ENCODE measurements at places on chromosomes 5 and 9.

GRCh38 chr9:131706608-131706970, 33.3 kb downstream of the RAPGEF1 start:
- no peak for DNase-seq

DNA sequence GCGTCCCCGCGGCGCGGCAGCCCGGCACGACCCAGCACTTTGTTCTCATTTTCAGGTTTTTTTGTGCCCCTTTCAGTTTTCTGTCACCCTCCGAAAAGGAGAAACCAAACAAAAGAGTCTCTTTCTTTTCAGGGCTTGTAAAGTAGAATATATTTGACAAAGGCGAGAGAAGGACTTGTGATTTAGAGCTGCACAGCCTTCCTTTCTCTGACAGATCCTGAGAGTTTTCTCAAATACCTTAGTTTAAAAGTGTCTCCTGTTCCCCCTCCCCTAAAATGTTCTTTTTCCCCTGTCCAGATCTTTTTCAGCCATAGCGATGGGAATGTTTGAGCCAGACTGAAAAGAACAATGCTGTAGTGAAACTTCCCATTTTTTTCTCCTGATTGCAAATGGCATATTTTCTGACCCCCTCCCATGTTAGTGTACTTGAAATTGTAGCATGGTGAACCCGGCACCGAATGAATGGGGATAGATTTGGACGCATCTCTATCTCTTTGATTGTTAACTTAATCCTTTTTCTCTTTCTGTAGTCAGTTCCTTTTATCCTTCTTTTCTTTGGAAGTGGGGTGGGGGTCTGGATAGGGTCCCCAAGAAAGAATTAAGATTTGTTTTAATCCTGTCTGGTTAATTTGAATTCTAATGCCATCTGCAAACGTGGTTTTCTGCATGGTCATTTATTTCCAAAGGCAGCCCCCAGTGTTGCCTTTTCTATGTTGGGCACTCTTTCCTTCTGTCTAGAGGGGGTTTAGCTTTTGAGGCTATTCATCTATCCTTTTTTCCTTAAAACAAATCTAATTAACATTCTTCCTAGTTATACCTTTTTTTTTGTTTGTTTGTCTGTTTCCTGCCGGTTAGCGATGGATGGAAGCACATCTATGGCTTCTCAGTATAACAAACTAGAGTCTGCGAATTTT, 2.2 kb downstream of the ZSWIM6 start:
- DNase-seq: no peak

GRCh38 chr5:58012102-58012501, 447.8 kb downstream of the PLK2 start:
- peak; percentile 35 for DNase-seq

GRCh38 chr5:126562823-126563222, 32.2 kb downstream of the ALDH7A1 start:
- DNase-seq: no peak

DNA sequence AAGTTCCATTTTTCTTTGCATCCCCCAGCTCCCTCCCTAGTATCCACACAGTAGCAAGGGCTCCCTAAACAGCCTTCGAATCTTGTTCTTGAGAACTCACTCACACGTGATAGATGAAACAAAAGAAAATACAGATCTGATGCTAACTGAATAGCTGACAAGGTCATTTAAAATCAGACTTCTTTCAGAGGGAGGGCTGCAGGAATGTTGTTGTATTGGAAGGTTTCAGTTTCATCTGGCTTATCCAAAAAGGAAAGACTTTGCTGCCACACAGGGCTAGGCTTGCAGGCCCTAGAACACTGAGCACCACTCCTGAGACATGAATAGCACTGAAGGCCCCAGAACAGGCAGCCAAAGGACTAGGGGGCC, 3.2 kb downstream of the CD180 start:
- no peak for DNase-seq
